ENCODE measurements at places on chromosomes 3 and 15. TPM values are rescaled to one million over a fixed set of nuclear protein-coding genes. Genes with fewer than 3 reads are reported as not detected.

The CADPS gene
- total RNA-seq = not detected

GRCh38 chr3:70620956-70621355, 308.5 kb upstream of the MDFIC2 start:
- DNase-seq = no peak

The ARHGEF26 gene
- total RNA-seq = under 0.01 TPM

DNA sequence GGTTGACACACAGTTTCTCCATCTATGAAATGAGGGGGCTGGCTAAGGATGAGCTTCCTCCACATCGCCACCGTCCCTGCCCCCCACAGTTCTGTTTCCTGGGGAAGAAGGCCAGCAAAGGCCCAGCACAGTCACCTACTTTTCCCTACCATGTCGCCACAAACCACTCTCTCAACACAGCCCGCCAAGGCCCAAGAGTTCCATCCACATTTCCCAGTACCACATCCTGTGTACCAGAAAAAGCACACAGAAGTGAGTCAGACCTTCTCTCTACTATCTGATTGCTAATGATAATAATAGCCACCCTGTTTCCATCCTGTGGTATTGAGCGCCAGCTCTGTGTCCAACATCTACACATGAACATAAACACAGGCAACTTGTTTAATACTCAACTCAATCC, 30.3 kb upstream of the C15orf39 start:
- peak; percentile 87 for DNase-seq

GRCh38 chr3:154290187-154290586, 34.1 kb downstream of the DHX36 start:
- no peak for DNase-seq

DNA sequence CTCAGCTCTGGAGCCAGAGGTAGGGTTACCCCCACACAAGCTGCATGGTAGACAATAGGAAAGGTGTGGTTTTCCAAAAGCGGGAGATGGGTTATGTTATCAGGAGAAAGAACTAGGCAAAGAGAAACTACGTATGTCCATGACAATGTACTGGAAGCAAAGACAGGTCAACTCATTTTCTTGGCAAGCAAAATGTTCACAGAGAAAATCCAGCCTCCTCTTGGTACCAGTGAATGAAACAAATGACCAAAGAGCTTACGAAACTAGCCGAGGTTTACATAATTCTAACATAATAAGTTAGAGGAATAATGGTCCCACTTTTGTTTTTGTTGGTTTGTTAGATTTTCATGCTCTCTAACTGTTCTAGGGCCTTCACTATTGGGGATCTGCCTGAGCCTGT, 338.1 kb upstream of the TGFBR2 start:
- no peak for DNase-seq

- no peak for DNase-seq
These were observed 90.3 kb downstream of the ITPR1 start for GRCh38 chr3:4583416-4583815.

The NAA80 gene
- total RNA-seq = 3.6 TPM

The HTR3E gene
- not detected for total RNA-seq

- DNase-seq = no peak
These were observed 117.7 kb downstream of the DNAJB8 start for GRCh38 chr3:128348805-128349531.

DNA sequence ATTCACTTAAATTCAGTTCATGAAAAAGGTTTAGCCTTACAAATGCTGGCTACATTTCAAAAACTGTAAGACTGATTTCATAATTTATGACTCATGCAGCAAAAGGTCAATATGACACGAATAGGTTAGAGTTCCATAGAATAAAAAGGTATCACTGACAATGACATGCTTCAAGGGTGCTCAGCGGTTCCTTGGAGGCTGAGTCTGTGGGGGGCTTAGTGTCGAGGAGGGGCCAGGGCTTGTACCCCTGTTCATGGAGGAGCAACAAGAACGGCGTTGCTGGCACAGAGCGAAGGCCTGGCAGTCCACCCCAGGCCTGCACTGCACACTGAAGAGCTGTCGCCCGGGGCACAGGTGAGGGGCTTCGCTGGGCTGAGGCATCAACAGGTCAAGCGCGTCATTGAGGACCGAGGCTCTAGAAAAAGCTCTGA, 174.2 kb downstream of the NR1D2 start:
- no peak for DNase-seq

DNA sequence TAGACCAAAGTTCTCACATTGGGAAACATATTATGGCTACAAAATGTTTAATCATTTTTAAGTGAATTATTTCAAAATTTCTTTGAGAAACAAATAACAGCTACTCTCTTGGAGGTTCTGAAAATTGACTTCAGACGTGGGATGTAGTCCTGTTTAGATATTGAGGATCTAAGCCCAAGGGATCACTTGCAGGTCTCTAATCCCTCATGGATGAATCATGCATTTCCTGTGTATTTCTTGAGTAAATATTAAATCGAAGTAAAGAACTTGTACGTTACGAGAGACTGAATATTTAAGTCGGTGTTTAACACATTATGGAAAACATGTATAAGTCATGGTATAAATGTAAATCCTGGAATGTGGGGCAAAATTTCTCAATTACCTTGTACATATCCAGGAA, 119.8 kb downstream of the EPHA3 start:
- DNase-seq = no peak

The TRH gene
- total RNA-seq = not detected

DNA sequence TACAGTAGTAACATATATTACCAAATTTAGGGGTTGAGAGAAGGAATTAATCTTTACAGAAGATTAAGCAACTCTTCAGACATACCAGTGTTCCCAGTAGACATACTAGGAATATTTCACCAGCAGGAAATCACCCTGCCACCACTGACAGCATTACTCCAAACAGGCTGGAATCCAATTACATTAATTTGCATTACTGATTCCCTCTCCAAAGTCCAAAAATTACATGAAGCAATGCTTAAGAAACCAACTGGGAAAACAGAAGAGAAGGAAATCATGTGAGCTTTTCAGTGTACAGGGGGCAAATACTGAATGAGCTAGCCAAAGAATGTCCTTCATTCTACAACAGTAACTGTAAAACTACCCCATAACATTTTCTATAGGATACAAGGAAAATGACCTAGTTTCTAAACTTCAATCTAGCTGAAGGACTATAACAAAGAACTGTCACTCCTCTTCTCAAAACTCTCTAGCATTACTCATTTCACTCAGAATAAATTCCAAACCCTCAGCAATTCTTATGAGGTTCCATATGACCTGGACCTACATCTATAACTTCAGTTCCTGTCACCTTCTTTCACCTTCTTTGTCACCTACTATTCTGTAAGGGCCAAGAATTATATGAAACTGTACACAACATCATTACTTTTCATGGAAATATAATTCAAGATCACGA, 72.7 kb downstream of the INO80 start:
- no peak for DNase-seq

The CTDSPL gene
- total RNA-seq = 206 TPM

DNA sequence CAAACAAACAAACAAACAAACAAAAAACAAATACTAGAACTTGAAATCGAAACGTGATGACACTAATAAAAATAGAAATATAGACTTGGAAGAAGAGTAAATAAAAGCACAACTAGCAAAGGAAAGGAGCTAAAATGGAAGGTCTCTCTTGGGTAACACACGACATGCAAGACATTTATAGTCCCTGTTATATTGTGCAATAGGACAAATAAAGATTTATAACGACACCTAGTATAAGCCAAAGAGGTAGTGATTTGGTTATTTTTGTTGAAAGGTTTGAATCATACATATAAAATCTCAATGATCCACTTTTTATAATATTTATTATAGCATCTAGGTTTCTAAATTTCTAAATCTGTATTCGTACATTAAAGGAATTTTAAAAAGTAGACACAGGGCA, 349.6 kb downstream of the CHST2 start:
- DNase-seq = no peak
